ENCODE measurements at places on chromosomes 16 and 17.

- DNase-seq = no peak
These were observed 17.6 kb upstream of the PHF12 start for GRCh38 chr17:28968914-28969295.

DNA sequence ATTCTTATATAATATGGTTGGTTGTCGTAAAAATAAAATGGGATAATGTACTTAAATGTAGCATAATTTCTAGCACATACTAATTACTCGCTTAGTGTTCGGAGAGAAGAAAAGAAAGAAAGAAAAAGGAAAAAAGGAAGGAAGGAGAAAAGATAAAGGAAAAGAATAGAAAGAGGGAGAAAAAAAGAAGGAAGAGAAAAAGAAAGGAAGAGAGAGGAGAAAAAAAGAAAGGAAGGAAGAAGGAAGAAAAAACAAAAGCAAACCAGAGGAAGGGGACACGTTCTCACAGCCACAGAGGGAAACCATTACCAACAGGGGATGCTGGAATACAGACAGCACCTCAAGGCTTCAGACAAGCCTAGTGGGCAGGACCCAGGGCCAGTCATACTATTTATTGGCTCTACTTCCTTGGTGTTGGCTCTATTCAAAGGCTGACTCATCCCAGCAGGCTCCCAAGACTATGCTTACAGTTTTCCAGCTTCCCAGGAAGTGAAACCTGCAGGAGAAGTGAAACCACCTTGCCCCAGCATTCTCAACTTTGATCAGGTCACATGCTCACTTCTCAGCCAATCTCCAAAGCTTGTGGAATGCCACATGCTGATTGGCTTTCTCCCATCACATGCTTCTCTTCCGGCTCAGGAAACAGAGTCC lies 273.5 kb upstream of the IRX5 start:
- DNase-seq = no peak

DNA sequence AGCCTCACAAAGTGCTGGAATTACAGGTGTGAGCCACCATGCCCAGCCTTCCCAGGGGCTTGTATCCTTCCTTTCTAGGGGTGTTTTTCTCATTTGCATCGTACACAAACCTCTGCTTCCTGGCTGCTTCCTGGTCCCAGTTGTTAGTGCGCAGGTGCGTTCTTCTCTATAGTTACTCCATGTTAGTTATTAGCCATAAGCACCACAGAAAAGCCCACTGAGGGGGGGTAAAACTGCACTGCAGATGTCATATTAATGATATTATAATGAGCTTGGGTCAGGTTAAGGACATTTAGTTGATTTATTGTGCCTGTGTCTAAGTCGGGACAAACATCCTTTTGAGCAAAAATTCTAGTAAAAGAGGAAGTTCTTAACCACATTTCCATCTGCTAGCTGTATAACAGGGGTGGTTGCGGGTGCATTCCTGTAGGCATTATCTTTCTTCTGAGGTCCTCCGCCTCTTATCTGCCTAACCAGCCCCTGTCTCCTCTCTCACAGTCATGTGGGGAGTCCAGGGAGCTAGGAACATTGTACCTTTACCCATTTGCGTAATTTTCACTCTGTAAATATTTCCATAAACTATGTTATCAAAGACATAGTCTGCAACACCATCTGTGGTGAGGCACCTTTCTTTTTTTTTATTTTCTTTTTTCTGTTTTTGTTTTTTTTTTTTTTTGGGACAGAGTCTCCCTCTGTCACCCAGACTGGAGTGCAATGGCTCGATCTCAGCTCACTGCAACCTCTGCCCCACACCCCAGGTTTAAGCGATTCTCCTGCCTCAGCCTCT lies 23.6 kb upstream of the ATF7IP2 start:
- no peak for DNase-seq

- DNase-seq = no peak
These were observed 3.6 kb upstream of the ZCCHC14 start for GRCh38 chr16:87496447-87496801.

- DNase-seq = no peak
These were observed 136.9 kb downstream of the MAP2K6 start for GRCh38 chr17:69551212-69552010.

DNA sequence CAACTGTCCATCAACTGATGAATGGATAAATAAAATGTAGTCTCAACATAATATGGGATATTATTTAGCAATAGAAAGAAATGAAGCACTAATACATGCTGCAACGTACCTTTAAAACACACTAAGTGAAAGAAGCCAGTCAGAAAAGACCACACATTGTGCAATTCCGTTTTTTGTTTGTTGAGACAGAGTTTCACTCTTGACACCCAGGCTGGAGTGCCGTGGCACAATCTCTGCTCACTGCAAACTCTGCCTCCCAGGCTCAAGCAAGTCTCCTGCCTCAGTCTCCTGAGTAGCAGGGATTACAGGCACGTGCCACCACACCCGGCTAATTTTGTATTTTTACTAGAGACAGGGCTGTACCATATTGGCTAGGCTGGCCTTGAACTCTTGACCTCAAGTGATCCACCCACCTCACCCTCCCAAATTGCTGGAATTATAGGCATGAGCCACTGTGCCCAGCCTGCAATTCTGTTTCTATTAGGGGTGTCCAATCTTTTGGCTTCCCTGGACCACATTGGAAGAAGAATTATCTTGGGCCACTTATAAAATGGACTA lies 40.1 kb downstream of the SCNN1B start:
- no peak for DNase-seq

All from progenitor cell of endocrine pancreas (in vitro differentiated cells).